Stimulated activated naive B cell treated with anti-CD40 and anti-IgM and Interleukin-4, amounts not matched to agents 10 μg/mL and 1 μg/mL and 100 μg/mL, for 72 hours (primary cell): ENCODE measurements at places on chromosomes 3 and 15.

GRCh38 chr3:57544181-57545125 lies at the start of gene DNAH12:
Gene DNAH12, minus strand, starts transcription at chr3:57544344. Its CDS starts 1,474 bp downstream, at chr3:57542870.
- no peak for DNase-seq

- DNase-seq = no peak
Observed at GRCh38 chr15:91480426-91480825, 373.1 kb upstream of the SLCO3A1 start.

- no peak for DNase-seq
Observed at GRCh38 chr3:60610441-60611112, 640.7 kb downstream of the FHIT start.

DNA sequence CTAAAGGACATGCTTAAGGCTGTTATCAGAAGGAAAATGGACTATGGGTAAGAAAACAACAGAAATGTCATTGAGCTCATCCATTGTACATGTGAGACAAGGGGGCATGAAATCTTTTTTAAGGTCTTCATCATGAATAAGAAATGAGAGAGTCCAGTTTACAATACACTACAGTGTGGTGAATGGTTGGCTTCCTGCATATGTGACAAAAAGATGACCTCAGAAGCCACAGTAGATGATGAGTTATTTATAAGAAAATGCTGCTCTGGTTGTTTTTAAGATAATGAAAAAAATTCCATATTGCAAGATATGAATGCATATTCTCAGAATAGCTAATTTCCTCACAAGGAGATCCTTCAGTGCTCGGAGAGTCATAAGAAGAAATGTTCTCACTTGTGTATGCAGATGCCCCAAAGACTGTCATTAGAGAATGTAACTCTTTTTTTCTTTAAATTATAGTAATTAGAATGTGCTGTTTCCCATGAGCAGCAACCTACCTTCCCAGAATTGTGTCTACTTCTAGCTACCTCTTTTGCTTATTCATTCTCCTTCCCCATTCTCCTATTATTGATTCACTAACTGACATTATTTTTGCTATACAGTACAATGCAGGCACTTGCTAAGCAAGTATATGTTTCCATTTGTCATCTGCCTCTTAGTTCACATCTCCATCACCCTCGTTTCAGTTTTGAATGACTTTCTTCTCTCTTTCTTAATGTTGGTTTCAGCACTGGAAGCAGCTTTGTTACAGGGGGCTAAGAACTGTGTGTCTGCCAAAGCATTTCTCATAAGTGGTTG lies 152.0 kb upstream of the PEX5L start:
- no peak for DNase-seq

DNA sequence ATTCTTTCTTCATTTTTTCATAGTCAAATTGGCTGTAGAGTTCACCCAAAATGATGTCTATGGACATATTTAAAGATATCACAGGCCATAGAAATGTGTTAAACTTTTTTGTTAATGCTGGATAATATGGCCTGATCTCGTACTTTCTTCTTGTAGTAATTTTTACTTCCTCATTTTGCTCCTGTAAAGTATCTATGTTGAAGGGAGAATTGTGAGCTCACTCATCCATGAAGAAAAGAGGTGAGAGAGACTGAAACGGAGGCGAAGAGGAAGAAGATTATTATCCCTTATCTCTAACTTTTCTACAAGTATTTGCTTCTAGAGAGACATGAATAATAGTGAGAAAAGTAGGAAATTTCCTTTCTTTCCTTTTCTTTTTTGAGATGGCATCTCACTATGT lies 613.8 kb upstream of the TBL1XR1 start:
- DNase-seq = no peak

DNA sequence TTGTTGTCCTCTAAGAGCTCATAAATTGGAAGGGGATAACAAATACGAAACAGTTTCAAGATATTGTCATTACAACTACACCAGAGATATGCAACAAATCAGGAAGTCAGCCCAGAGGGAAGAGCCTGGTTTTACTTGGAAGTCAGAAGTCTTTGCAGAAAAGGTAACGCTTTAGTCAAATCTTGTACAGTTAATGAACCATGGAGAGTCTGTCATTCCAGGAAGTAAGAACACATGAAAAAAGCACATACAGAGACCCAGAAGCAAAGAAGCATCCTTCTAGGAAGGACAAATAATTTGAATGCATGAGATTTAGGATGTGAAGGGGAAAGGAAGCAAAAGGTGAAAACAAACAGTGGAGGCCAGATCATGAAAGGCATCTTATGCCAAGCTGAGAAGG lies 19.6 kb downstream of the DYNC1LI1 start:
- no peak for DNase-seq

GRCh38 chr15:65862682-65863081 lies 6.6 kb upstream of the RAB11A start:
- peak; percentile 30 for DNase-seq

DNA sequence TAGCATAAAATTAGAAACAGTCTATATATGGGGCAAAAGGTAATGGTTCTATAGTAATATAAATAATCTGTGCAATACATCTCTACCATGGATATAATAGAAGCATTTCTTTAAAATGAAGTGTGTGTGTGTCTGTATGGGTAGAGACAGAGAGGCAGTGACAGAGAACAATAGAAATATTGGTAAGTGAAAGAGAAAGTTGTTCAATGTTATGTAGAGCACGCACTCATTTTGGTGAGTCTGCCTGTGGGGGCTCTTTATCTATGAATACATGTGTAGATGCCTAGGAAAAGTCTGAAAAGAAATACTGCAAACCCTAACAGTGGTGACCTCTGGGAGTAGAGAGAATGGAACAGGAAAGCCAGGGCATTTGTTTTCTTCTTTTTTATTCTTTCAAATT lies 182.6 kb downstream of the STAC start:
- DNase-seq = no peak

DNA sequence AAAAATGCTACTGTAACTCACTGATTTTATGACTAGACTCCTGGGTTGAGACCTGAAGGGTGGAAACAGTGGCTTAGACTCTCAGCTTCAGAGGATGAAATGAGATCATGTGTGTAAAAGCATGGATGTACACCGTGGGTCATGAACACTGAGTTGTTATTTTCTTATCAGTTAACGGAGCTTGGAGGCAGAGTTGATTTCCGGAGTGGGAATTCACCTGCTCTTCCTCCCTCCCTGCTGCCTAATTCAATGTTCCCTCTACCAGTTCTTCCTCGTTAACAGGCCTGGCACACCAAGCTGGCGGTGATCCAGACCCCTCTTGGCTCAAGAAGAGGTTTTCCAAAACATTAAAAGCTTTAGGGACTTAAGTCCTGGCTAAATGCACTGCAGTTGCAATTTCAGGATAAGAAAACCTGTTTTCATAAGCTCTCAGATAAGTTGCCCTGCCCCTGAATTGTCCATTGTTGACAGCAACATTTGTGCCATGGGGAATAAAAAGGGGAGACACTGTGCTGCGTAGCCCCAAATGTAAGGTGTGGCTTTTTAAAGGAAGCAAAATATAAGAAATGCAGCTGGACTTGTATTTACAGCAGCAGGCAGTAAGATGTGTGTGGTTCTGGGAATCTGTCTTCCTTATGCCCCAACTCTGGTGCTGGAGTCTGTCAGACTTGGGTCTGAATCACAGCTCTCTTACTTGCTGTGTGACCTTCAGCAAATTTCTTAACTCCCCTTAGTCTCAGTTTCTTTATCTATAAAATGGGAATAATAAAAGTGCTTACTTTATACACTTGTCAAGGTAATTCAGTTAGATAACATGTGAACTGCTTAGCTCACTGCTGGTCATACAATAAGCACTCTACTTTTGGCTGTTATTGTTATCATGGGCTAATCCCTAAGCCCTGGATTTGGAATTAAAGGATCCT lies 9.9 kb downstream of the PDIA5 start:
- no peak for DNase-seq

GRCh38 chr3:118736107-118736506 lies 298.5 kb downstream of the IGSF11 start:
- DNase-seq = no peak

DNA sequence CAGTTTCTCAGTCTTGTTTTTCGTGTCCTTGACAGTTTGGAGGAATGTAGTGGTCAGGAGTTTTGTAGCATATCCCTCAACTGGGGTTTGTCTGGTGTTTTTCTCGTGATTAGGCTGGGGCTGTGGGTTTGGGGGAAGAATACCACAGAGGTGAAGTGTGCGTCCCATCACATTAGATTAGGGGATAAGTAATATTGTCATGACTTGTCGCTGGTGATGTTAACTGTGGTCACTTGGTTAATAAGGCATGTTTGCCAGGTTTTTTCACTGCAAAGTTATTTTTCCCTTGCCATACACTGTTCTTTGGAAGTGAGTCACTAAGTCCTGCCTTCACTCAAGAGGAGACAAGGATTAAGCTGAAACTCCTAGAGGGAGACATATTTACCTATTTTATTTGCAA lies 39.1 kb downstream of the PAK2 start:
- no peak for DNase-seq

DNA sequence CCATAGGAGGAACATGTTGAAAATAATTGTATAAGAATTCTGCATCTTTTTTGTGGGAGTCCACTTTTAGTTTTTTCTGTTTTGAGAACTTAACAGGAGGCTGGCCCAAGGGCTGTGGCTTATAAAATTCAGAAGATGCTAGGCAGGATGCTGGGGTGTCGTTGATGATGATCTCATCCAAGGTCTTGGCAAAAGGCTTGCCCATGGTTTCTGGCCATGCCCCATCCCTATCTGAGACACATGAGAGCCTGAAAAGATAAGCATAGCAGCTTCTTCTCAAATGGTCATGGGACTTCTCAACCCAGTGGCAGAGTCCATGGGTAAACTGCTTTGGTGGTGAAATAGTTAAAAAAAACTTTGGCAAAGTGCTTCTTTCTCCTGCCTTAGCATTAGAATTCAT lies 35.2 kb downstream of the CMSS1 start:
- no peak for DNase-seq

GRCh38 chr3:140128631-140129030 lies 193.6 kb downstream of the CLSTN2 start:
- no peak for DNase-seq

DNA sequence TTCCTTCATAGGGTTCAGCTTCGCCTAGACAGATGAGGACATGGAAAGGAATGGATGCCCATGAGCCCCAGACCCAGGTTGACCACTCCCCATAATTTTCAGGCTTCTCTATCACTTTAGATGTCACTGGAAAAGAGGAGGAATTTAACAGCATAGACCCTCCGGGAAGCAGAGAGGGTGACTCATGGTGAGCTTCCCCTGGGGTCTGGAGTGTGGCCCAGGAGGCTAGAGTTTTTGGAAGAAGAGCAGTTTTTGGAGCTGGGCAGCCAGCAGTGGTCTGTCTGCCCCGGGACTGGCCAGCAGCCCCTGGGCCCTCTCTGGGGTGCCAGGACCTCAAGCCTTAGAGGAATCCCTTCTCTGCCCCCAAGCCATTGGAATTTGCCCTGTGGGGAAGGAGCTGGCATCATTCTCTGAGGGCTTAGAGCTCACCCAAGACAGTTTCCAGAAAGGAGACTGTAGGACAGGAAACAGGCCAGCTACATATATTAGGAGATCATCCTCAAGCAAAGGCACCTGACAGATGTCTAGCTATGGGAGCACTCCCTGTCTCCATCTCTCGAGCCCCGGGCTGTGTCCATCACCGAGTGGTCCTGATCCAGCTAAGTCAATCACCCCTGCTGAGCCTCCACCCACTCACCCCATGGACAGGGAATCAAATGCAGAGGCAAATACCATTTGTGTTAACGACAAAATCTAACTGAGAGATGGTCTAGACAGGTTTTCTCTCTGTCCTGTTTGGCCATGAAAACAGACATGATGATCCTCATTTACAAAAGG lies 67.3 kb downstream of the MEGF11 start:
- no peak for DNase-seq

DNA sequence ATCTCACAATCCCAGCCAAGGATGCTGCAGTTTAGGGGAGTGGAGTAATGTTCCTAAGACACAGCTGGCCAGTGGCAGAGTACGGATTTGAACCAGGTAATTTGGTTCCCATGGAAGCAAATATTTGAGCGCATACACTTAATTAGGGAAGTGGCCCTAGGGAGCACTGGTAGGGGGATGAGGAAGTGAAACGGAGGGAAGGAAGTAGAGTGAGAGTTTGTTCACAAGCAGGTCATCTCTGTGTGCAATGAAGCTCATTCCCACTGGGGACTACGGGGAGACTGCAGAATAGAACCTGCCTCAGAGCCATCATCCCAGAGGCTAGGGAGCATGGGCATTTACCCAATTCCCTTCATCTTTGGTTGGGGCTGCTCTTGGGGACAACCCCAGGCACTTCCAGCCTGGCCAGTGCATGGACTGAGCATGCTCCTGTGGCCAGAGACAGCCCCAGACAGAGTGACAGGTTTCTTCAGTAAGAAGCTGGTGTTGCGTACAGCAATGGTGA lies 317.2 kb upstream of the PROK2 start:
- DNase-seq = peak; percentile 64

DNA sequence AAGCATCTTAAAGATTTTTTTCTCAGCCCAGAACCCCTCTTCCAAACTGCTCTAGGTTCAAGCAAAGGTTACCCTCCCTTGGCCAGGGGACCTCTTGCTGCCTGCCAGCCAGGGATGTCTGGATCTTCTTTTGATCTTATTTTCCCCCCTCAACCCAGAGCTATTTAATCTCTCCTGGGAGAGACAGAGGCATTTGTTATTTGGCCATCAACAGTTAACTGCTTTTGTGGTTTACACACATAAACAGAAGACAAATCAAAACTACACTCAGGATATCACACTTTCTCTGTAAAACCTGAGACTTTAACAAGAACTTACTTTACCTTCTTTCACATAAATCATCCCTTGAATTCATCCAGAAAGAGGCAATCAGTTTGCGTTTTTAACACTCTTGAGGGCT lies 272.5 kb downstream of the THSD4 start:
- no peak for DNase-seq

GRCh38 chr15:43913941-43914340 lies 87.1 kb downstream of the WDR76 start:
- DNase-seq = no peak

DNA sequence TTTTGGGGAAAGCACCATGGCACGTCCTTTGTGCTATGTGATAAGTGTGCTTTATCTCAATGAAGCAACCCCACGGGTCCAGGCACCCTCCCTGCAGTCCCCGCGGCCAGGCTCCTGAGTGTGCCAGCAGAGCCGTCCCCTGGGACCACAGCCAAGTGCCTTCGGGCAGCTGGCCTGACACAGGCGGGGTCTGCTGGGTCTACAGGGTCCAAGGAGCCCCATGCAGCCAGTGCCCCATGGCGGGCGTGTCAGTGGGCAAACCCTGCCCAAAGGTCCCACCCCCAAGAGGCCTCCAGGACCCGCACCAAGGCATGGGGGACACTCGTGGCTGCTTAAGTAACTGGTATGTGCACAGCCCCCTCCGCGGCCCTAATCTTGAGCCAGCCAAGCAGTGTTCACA lies 35.3 kb downstream of the KLHL25 start:
- no peak for DNase-seq

- no peak for DNase-seq
Observed at GRCh38 chr3:33602829-33603228, 115.2 kb downstream of the CLASP2 start.
